ENCODE measurements at places on chromosomes 13 and 19.

GRCh38 chr13:106882246-106882645 is 314.3 kb upstream of the ARGLU1 start:
- no peak for DNase-seq

- no peak for DNase-seq
These were observed at the start of gene DLL3 for GRCh38 chr19:39498798-39499642. TSS of gene DLL3 (plus strand) at chr19:39498947. CDS start at chr19:39498975, 28 bp downstream.

DNA sequence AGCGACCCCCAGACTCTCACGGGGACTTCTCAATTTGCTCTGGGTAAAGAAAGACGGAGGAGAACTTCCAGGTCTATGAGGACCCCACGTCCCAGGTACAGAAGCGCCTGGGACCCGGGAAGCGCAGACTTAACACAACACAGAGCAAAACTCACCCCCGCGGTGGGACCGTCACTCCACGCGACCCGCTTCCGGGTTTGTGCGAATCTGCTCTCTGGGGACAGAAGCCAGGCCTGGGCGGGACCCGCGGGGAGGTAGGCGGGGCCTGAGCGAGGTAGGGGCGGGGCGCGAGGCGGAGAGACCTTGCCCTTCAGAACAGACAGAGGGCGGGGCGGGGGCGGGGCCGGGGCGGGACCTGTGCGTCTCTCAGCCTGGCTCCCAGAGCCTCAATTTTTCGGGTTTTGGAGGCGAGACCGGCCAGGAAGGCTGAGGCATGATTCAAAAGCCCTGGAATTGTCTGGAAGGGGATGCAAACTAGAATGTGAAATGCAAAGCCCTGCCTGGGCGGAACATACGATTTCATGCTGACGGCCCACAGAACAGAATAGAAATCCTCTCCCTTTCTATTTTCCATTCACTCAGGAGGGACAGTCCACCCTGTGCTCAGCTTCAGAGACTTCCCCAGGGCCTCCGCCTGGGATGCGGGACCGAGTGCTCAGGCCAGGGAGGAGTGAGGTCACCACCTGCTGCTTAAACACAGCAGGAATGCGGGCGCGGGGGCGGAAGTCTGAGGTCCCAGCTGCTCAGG is 19.3 kb upstream of the ZNF888 start:
- DNase-seq: peak; percentile 73

GRCh38 chr13:28601581-28601980 is 57.3 kb upstream of the POMP start:
- no peak for DNase-seq

DNA sequence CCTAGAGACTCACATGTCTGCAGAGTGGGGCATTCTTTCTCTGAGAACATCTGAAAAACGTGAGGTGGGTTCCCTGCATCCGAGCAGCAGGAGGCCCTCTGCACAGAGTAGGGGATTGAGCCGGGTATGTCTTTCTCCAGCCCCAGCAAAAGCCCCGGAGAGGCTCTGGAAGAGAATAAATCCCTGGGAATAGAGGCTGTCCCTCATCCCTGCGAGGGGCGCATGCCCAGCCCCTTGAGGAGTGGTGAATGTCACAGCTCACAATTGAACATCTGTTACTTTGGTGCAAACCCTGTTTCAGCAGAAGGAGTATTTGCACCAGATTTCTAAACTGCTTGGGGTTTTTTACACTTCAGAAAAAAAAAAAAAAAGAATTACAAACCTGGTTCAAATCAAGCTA is 164.6 kb downstream of the FGF14 start:
- no peak for DNase-seq

Measured in HCEC 1CT (cell line).